ENCODE measurements at places on chromosomes 3 and 15.

GRCh38 chr3:183428447-183429211, at the start of gene MCF2L2:
Gene MCF2L2 (minus strand): TSS chr3:183428619. CDS start chr3:183427977, 642 bp downstream.
- peak within 1 kb of the TSS; percentile 69 for H3K27ac ChIP-seq
- peaks cover 4% of the 10 kb centered on the region for H3K4me1 ChIP-seq
- DNase-seq = peak; percentile 78
- no peaks in the 10 kb centered on the region for H3K36me3 ChIP-seq

GRCh38 chr3:120645083-120645845, 36.8 kb downstream of the HGD start:
- no peak overlapping the region for H3K27ac ChIP-seq
- peaks cover 6% of the 10 kb centered on the region for H3K4me1 ChIP-seq
- H3K36me3 ChIP-seq = no peaks in the 10 kb centered on the region
- H3K4me3 ChIP-seq = no peak overlapping the region
- H3K27me3 ChIP-seq = no peaks in the 10 kb centered on the region
- peak; percentile 42 for DNase-seq

- H3K27ac ChIP-seq = no peak overlapping the region
- DNase-seq = peak; percentile 89
- peaks cover 4% of the 10 kb centered on the region for H3K4me1 ChIP-seq
- no peaks in the 10 kb centered on the region for H3K36me3 ChIP-seq
- H3K27me3 ChIP-seq = no peaks in the 10 kb centered on the region
These were observed 61.8 kb downstream of the SLC12A8 start for GRCh38 chr3:125150525-125151441.

- no peak overlapping the region for H3K27ac ChIP-seq
- no peaks in the 10 kb centered on the region for H3K27me3 ChIP-seq
- no peak for DNase-seq
- no peak overlapping the region for H3K4me3 ChIP-seq
- no peaks in the 10 kb centered on the region for H3K4me1 ChIP-seq
These were observed 10.7 kb upstream of the SHISA5 start for GRCh38 chr3:48514431-48515227.

GRCh38 chr15:78174401-78174800, 25.2 kb downstream of the IDH3A start:
- H3K36me3 ChIP-seq = peaks cover 2% of the 10 kb centered on the region
- H3K27ac ChIP-seq = no peak overlapping the region
- no peaks in the 10 kb centered on the region for H3K4me1 ChIP-seq
- H3K27me3 ChIP-seq = no peaks in the 10 kb centered on the region
- no peak overlapping the region for H3K4me3 ChIP-seq

GRCh38 chr15:79455361-79455760, 23.2 kb downstream of the MINAR1 start:
- H3K27ac ChIP-seq = no peak overlapping the region
- H3K27me3 ChIP-seq = no peaks in the 10 kb centered on the region
- H3K4me1 ChIP-seq = no peaks in the 10 kb centered on the region
- no peak overlapping the region for H3K4me3 ChIP-seq
- DNase-seq = no peak
- no peaks in the 10 kb centered on the region for H3K36me3 ChIP-seq

GRCh38 chr3:27596334-27596841, 112.2 kb upstream of the SLC4A7 start:
- H3K4me1 ChIP-seq = no peaks in the 10 kb centered on the region
- no peak overlapping the region for H3K4me3 ChIP-seq
- no peak for DNase-seq
- H3K36me3 ChIP-seq = no peaks in the 10 kb centered on the region
- H3K27me3 ChIP-seq = no peaks in the 10 kb centered on the region

DNA sequence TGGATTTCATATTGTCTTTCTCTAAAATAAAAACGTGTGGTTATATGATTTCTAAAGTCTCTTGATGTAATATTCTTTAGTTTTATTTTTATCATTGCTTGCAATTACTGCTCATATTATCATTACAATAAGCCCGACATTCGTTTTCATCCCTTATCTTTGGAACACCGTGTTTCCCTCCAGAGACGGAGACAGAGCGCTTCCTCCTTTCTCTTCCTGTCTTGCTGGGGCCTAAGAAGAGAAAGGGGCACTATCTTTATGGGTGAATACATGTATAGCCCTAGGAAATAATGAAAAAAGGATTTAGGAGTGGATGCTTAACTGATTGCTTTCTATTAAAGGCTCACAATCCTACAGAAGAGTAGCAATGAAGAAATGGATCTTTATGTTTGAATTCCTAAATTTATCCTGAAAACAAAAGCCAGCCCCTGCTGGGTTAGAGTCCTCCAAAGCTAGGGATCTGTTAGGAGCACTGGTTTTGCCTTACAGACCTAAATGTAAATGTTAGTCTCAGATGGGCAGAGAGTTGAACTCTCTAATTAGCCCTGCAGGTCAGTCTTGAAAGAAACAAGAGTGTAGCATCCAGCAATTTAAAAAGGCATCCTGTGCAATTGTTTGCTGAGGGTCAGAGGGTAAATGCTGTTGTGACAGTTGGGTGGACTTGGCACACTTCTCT, 145.1 kb downstream of the TP63 start:
- no peaks in the 10 kb centered on the region for H3K36me3 ChIP-seq
- H3K4me1 ChIP-seq = no peaks in the 10 kb centered on the region

DNA sequence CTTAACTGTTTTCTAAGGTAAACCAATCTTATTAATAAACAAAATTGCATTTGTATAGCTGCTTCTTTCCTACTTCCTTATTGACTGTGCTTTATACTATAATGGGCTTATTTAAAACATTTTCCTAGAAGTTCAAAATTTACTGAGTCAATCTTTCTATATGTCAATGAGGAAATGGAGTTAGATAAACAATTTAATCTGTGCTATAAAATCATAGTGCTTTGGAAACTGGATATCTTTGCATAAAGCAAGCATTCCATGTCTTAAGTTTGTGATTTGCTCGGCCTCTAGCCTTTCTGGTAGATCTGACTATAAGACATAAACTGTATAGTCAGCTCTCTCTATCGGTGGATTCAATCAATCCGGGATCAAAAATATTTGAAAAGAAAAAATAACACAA, 99.6 kb downstream of the NEDD4 start:
- DNase-seq = no peak
- H3K27ac ChIP-seq = no peak overlapping the region
- H3K27me3 ChIP-seq = no peaks in the 10 kb centered on the region
- no peak overlapping the region for H3K4me3 ChIP-seq

DNA sequence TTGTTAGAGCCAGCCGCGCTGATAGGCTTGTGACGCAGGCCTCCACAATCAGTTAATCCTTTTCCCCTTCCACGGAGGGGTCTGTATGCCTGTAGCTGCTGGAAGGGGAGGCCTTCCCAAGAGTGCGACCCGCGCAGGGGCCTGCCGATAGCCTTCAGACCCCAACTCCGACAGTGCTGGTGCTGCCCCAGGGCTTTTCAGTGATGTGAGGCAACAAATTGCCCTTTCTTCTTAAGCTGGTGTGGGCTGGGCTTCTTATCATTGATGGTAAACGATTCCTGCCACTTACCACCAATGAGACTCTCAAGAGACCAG, 143.4 kb downstream of the CHSY1 start:
- peak overlapping the region; percentile 3 for H3K27ac ChIP-seq
- no peaks in the 10 kb centered on the region for H3K4me1 ChIP-seq
- no peak for DNase-seq
- H3K36me3 ChIP-seq = no peaks in the 10 kb centered on the region
- H3K27me3 ChIP-seq = no peaks in the 10 kb centered on the region

DNA sequence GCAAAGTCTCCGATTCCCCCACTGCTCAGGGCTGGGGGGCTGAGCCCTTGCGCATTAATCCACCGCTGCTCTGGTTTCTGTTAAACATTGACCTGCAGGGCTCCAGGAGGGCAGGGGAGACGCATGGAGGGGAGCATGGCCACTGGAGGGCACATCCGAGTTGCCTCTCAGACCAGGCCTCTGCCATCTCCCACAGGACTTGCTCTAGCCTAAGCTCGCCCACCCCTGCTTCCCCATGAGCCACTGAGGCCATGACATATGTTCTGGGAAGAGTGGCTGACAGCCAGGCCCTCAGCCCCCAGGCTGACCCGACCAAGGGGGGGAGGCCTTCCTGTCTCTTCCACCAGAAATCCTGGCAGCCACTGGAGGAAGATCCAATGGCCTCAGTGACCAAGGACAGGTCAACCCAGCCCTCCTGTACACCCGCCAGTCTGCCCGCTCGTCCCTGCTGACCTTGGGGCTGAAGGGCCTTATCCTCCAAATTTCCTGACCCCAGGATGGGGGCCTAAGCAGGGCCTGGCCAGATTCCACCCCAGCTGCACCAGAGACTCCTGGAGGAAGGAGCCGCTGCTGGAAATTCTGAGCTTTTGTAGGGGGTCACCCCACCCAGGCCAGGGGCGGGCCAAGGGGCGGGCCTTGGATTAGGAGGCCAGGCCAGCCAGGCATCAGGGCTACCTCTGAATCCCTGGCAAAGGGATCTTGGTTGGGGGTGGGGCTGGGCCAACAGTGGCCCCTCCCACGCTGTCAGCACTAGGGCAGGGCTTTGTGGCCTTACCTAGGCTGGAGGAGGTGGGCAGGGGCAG, at the start of gene HYAL1:
TSS of gene HYAL1 (minus strand) at position 562 of the 803 bp plus-strand sequence. CDS start 618 bp downstream, outside the sequence.
- peaks cover 6% of the 10 kb centered on the region for H3K4me1 ChIP-seq
- H3K27me3 ChIP-seq = no peaks in the 10 kb centered on the region
- no peak within 1 kb of the TSS for H3K4me3 ChIP-seq
- peak; percentile 84 for DNase-seq
- H3K36me3 ChIP-seq = no peaks in the 10 kb centered on the region

GRCh38 chr3:194332858-194333211, 18.3 kb downstream of the CPN2 start:
- no peak overlapping the region for H3K4me3 ChIP-seq
- H3K27ac ChIP-seq = no peak overlapping the region
- H3K36me3 ChIP-seq = no peaks in the 10 kb centered on the region
- no peak for DNase-seq
- H3K27me3 ChIP-seq = no peaks in the 10 kb centered on the region
- H3K4me1 ChIP-seq = peaks cover 2% of the 10 kb centered on the region

DNA sequence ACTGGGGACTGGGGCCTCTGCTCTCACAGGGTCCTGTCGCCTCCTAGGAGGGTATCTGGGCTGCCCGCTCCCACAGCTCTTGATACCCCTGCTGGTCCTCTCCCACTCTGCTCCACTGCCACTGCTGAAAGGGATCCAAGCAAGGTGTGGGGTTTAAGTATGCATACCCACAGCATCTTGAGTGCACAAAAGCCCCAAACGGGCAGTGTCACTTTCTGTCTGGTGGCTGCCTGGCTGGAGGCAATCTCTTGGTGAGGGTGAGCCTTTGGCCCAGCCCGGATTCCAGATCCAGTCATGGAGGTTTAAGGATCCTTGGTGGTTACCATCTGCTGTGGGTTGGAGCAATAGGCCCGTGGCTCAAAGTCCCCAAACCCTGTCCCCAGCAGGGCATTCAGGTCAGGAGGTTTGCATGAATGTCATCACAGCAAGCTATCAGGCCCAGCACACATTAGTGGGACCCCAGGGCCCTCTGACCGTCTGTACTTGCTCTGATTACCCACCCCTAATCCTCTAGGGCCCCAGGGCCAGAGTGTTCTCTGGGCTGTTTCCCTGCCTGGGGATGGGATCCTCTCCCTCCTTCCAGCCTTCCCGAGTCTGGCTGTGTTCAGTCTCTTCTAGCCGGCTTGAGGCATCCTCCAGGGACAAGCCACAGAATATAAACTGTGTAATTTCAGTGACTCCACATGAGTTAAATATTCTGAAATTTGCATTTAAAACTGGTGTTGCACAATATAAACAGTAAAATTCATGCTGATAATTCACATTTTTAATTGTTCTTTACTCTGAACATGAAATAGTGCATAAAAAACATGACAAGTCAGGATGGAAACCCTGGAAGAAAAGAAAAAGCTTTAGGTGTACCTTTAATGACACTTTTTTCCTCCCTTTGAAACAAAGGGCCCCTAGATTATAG, 4.9 kb upstream of the TJP1 start:
- H3K27ac ChIP-seq = no peak overlapping the region
- no peaks in the 10 kb centered on the region for H3K36me3 ChIP-seq
- H3K4me1 ChIP-seq = peaks cover 3% of the 10 kb centered on the region
- H3K27me3 ChIP-seq = no peaks in the 10 kb centered on the region

DNA sequence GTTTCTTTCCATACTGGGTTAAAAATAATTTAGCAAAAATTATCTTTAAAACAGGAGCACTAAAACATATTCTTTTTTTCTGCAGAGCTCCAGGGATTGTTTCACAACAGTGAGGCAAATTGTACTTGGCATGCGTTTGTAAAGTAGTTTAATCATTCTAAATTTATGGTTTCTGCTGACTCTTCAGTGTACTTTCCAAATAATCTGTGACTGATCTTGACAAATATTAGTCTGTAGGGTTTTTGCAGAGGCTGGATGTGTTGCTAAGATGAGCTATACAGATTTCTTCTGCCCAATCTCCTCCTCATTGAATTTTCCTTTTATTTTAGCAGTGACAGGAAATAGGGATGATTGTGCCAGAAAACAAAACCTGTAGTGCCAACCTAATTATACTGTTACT, 328.0 kb upstream of the MANF start:
- no peaks in the 10 kb centered on the region for H3K27me3 ChIP-seq
- DNase-seq = no peak
- H3K36me3 ChIP-seq = no peaks in the 10 kb centered on the region
- H3K4me1 ChIP-seq = no peaks in the 10 kb centered on the region
- H3K27ac ChIP-seq = no peak overlapping the region
- no peak overlapping the region for H3K4me3 ChIP-seq
